ENCODE measurements at places on chromosomes 13 and 19.

DNA sequence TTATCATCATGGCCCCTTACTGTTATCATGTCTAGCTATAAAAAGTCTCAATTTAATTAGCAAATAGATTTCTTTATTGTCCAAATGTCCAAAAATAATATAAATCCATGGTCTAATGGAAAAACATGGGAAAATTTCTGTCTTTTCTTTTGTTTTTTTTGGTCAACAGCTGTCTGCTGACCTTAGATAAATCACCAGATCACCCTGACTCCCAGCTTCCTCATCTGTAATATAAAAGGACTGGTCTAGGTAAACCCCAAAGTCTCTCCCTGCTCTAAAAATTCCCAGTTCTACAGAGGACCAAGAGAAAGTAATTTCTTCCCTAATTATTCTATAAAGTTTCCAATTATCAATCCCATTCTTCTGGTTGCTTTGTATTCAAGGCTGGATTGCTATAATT, 30.7 kb upstream of the RCBTB2 start:
- no peak for DNase-seq

- DNase-seq: no peak
These were observed 420.2 kb downstream of the KCTD12 start for GRCh38 chr13:76466043-76466442.

- no peak for DNase-seq
These were observed 22.8 kb upstream of the NDUFS7 start for GRCh38 chr19:1360818-1361461.

DNA sequence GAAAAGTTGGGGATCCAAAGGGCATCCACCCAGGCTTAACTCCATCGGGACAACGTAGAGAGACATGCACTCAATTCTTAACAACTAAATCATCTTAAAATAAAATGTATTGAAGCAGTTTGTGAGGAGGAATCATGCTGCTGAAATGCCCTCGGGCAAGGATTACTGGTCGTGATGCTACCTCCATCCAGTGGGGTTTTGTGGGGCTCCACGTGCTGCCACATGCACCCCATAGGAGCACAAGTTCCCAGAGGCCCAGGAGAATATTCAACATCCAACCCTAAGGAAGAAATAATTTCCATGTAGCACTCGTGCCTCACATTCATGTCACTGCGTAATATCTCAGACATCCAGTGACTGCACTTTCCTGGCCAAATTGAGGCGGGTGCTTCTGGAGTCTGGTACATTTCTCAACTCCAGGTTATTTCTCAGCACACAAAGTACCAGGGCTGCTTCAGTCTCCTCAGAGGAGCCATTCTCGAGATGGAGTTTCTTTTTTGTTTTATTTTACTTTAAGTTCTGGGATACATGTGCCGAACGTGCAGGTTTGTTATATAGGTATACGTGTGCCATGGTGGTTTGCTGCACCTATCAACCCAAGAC, 429.8 kb downstream of the FOXO1 start:
- DNase-seq: no peak

DNA sequence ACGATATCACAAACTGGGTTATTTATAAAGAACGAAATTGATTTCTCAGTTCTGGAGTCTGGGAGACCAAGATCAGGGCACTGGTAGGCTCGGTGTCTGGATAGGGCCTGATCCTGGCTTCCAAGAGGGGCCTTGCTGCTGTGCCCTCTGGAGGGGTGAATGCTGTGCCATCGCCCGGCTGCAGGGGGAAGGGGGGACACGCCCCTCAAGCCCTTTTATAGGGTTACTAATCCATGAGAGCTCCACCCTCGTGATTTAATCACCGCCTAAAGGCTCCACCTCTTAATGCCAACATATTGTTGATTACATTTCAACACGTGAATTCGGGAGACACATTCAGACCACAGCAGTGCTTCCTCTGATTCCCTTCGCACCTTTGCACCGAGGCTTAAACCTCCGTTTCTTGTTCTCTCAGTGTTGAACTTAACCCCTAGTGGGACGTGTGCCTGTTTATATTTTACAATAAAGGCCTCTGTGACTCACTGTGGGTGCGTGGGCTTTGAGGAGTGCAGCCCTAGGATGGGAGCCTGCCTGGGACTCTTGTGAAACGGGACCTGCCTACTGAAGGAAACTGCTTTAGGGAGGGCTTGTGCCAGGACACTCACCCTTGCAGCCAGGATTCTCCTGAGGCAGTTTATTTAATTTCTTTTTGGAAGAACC, 52.4 kb upstream of the SPATA13 start:
- no peak for DNase-seq

GRCh38 chr19:12930002-12930645, 3.4 kb downstream of the FARSA start:
- DNase-seq: no peak

GRCh38 chr13:50359041-50359367, 343.8 kb downstream of the KCNRG start:
- no peak for DNase-seq

All from T-helper 1 cell (primary cell).